Activated naive CD4-positive, alpha-beta T cell treated with Interleukin-2 at 50 U/mL for 16 hours (primary cell): ENCODE measurements at places on chromosomes 2 and 18.

- DNase-seq = no peak
These were observed 234.5 kb downstream of the HDAC4 start for GRCh38 chr2:239166201-239166834.

DNA sequence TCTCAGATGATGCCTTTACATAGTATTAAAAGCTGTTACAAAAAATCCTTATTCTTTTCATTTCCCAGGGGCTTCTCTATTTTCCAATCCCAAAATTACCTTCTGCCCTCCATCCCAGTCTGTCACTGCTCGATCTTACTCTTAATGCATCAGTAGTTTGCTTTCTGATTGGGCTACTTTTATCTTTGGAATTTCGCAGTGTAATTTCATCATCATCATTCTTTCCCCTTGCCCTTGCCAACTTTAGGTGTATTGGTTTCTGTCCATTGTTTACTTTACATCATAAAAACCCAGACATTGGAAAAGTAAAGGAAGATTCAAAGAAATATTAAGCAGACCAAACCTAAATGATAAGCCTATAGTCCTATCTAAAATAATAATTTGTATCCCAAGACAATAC is 457.2 kb downstream of the PIK3C3 start:
- DNase-seq = no peak

DNA sequence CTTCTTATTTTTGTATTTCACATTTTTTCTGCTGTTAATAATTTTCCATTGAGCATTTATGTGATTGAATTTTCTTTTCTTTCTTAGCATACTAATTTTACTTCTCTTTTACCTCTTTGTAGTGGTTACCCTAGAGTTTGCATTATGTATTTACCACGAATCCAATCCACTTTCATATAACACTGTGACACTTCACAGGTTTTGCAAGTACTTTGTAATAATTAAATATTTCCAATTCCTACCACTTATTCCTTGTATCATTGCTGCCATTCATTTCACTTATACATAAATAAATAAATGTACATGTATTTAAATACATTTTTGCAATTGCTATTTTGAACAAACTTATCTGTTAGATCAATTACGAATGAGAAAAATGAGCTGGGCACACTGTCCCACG is 110.8 kb downstream of the TGIF1 start:
- no peak for DNase-seq

GRCh38 chr2:229596796-229597195 is 117.6 kb downstream of the DNER start:
- no peak for DNase-seq

DNA sequence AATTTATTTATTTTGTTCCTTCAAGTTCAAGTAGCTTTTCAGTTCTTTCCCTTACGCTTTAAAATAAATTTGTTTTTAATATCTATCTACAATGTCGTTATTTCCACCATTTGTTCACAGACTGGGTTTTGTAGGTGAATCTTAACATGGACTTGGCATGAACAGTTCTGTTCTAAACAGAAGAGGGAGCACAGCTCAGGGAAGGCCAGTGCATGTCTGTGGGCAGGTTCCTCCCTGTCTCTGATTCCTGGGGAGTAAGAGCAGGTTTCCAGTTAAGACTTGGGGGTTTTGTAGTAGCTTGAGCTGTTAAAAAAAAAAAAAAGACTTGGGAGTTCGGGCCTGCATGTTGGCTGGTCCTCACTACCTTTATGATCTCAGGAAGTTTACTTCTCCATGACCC is 11.1 kb downstream of the TTL start:
- DNase-seq = no peak

DNA sequence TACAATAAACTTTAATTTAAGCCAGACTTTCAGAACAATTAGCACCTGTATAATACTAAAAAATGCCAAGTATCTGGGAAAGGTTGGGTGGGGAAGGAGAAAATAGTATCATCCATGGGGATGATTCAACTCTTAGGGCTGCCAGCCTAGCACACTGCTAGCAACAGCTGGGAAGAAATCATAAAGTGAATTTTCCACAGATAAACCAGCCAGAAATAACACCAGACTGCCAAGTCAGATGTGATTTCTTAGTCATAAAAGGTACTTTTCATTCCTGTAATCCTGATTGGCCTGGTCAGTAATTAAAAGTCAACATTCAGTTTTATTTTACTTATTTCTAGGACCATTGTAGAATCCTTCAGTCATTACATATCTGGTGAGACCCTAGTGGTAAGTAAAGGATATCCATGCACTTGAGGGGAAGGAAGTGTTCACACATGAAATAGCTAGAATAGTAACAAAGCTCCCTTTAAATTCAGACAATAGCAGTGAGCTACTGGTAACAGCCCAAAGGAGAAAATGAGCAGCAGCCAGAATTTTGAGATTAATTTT is 59.4 kb downstream of the LIMS1 start:
- DNase-seq = no peak

DNA sequence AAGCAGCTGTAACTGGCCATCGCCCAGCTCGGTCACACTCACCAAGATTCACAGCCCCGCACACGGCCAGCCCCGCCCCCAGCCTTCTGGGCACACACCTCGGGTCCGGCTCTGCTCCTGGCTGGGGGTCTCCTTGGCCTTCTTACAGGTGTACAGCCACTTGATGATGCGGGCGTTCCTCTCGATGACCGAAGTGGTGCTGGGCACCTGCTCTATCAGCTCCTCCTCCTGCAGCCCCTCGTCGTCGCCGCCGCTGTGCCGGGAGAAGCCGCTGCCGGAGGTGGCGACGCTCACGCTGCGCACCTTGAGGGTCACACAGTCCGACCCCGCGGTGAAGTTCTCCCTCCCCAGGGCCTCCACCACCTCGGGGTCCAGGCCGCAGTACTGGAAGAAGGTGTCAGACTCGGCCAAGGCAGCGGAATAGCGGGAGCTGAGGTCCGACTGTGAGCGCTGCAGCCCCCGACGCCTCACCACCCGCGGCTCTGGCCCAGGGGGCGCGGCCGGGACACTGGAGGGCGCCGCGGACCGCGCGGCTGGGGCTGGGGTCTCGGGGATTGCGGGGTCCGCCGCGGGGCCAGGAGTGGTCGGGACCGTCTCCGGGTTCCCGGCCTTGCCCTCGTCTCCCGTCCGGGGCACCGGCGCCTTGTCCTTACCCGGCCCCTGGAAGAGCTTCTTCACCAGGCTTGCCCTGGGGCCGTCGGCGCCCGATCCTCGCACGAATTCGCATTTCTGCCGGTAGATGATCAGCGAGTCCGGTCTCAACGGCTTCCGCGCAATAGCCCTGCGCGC is 769 bp downstream of the FAM110C start:
- peak; percentile 10 for DNase-seq

GRCh38 chr18:60643009-60643408 is 270.4 kb upstream of the MC4R start:
- DNase-seq = no peak

GRCh38 chr18:80246445-80247392 is 595 bp downstream of the PARD6G start:
- DNase-seq = peak; percentile 8

GRCh38 chr2:208062113-208062512 is 36.8 kb upstream of the PLEKHM3 start:
- DNase-seq = no peak

- DNase-seq = no peak
These were observed 39.9 kb downstream of the ZNF516 start for GRCh38 chr18:76455003-76455676.

DNA sequence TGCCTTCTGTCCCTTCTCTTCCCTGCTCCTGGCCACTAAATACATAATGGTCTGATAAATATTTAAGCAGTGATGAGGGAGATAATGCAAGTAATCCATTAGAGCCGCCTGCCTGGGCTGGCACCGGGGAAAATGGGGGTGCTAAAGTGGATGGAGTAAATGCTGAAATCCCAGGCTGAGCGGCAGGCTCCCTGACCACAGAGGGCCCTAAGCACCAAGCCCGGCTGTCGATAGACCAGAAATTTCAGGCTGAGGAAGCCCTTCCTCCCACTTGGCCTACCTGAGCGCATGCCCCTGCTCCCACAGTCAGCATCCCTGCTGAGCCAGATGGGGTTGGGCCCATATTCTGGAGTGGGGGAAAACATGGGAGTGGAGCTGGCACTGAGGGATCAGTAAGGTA is 197.5 kb upstream of the SKOR2 start:
- no peak for DNase-seq

GRCh38 chr2:28098501-28099225 is 208.1 kb downstream of the BABAM2 start:
- no peak for DNase-seq

- DNase-seq = no peak
These were observed 145.3 kb upstream of the SMAD7 start for GRCh38 chr18:49096021-49096420.

- DNase-seq = no peak
These were observed 101.1 kb upstream of the NCK2 start for GRCh38 chr2:105643405-105644173.

DNA sequence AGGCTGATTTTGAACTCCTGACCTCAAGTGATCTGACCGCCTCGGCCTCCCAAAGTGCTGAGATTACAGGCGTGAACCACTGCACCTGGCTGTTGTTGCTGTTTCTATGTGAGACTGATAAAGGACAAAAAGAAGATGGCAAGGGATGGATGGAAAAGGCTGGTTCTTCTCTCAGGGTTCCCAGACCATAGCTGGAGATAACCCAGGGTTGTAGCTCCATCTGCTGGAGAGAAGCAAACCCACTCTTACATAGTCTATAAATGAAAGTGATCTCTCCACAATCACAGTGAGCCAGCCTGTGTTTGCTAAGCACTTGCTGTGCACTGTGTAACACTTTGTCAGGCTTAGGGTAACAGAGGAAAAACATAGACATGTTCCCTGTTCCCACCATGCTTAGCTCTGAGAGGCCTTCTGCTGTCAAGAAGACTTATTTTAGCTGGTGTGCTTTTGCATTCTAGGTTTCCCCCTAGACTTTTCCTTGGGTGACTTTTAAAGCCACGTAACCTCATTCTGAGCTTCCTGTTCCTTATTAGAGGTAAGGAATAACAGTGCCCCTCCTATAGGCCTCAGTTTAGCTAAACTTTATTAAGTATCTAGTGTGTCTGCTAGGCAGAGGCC is 49.7 kb downstream of the LIMS1 start:
- peak; percentile 51 for DNase-seq

- no peak for DNase-seq
These were observed 17.8 kb upstream of the KLHL30 start for GRCh38 chr2:238120463-238121298.

GRCh38 chr2:97992836-97993825 is 2.6 kb downstream of the TMEM131 start:
- no peak for DNase-seq

DNA sequence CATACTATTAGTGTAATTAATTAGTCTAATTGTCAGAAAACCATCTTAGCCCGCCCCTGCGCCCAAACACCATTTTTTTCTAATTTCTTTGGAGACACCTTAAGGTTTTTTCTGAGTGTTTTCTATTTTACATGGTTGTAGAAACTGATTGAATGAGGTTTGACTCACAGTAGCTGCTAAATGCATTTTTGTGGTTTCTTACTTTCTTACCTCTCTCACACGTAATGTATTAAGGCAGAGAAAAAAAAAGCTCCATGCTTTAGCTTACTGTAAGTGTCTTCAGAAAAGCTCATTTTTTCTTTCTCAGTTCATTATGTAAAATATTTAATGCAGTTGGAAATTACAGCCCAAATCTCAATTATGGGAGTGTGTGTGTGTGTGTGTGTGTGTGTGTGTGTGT is 548.5 kb upstream of the LRRTM4 start:
- no peak for DNase-seq

DNA sequence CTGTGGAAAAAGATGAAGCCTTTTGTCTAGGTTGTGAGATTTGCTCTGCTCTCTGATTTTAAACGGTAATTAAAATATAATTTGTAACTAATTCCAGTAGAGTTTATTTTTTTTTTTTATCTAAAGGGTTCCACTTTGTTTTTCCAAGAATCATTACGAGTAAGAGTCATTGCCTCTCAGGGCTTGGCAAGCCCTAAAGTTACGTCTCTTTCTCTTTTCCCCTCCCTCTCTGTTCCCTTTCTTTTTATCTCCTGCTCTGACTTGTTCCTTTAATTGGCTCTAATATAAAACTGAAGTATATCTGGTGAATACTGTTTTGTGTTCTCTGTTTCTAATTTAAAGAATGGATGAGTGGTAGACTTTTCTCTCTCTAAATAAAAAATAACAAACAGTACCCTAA is 75.8 kb downstream of the CALCRL start:
- no peak for DNase-seq

DNA sequence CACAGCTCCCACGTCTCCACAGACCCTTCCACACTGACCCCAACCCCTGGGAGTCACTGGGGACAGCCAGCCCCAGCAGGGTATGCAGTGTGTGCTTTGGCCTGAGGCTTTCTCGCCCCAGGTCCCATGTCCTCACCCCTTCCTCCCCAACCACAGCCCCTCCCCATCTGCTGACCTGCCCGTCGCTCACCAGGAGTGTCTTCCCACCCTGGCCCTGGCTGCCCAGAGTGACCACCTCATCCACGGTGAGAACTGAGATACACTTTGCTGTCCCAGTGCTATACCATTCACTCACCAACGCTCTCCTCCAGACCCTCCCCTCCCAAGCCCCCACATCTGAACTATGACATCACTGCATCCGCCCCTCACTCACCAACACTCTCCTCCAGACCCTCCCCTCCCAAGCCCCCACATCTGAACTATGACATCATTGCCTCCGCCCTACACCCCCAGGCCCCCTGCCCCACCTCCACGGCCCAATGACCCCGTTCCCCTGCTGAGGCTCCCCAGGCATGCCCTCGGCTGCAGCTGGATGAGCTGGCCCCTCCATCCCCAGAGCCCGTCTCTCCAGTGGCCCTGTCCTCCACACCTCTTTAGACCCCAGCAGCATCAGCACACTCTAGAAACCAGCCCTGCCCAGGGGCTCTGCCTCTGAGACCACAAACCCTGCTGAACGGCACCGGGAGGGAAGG is 55.2 kb downstream of the ANKMY1 start:
- DNase-seq = no peak

GRCh38 chr2:20652673-20653575 is 2.0 kb upstream of the HS1BP3 start:
- DNase-seq = no peak

- no peak for DNase-seq
These were observed 31.1 kb downstream of the SLC40A1 start for GRCh38 chr2:189549449-189549832.

DNA sequence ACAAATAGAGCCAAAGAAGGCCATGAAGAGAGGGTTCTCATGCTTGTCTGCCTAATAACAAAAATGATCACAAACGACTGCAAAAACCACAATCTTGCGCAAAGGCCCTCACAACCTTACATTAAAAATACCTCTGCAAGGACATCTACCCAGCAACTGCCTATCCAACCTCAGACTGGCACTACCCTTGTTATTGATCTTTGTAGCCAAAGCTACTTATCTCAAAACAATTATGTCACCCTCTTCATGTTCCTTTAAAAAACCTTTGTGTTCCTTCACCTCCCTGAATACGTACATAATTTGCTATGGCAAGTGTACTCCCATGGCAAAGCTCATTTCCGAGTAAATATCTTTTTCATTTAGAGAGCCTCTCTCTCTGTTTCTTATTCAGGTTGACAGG is 44.1 kb downstream of the TMEM163 start:
- DNase-seq = no peak

DNA sequence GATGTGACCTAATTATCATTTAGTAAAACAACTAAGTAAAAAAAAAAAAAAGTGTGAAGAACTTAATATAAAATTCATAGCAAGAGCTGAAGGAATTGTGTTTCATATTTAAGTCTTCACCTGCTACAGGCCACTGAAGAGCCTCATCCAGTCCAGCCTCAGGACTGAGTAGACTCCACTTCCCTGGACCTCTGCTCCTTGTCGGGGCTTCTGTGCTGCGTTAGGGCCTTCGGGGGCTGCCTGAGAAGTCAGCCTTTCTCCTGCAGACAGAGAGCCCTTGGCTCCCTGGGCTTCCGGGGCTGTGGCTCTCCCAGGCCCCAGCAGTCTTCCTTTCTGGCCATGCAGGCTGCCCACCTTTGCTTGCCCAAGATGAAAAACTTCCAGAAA is 95.5 kb downstream of the MTCL1 start:
- no peak for DNase-seq

- DNase-seq = no peak
These were observed 41.8 kb downstream of the PTCD3 start for GRCh38 chr2:86147793-86148192.
